ENCODE measurements at places on chromosomes 2 and 18.

- no peak for DNase-seq
Observed at GRCh38 chr2:50514901-50515300, 517.0 kb downstream of the NRXN1 start.

DNA sequence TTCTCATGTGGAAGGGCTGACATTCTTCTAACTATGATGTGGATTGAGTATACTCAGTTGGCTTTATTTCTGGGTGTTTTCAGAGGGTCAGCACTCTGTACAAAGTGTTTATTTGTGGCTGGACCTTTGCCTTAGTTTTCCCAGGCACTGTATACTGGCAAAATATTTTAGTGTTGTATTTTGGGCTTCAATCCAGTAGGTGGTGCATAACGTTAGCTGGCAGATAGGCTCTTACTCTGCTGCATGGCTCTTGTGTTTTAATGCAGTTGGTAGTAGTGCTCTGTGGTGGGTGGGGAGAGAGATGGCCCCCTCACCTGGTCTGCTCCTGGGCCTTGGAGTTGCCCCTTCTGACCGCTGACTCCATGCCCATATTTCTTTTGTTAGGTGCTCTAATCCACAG is 75.6 kb upstream of the REG3A start:
- DNase-seq, result no peak

DNA sequence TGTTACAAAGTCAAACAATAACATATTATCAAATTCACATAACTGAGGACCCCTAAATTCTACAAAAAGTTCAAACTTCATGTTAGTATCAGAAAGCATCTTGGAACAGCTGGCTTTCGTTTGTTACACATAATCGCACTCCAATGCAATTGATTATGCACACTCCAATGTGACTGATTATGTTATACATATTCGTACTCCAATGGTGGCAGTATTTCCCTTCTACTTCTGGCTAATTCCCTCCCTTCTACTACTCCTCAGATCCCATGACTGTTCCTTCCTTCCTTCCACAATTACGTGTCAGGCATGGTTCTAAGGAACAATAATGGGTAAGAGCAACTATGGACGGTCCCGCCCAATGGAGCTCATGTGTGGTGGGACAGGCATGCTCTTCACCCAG is 137.1 kb upstream of the CCDC150 start:
- no peak for DNase-seq

DNA sequence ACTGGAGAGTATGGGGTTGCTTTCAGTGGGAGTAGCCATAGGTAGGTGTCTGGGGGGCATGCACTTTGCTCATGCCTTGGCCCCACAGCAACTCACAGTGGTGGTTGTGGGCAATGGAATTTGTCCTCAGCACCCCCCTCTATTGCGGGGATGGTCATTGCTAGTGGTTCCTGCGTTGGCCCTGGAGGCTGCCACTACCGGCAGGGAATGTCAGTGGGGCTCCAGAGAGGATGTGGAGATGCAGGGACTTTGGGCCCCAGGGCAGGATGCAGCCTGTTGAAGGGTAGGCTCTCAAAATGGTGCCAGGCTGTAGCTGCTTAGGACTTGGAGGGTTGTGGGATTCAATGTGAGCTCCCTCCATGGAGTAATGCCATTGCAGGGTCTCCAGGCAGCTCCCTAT is 125.0 kb downstream of the XRCC5 start:
- DNase-seq, result no peak

DNA sequence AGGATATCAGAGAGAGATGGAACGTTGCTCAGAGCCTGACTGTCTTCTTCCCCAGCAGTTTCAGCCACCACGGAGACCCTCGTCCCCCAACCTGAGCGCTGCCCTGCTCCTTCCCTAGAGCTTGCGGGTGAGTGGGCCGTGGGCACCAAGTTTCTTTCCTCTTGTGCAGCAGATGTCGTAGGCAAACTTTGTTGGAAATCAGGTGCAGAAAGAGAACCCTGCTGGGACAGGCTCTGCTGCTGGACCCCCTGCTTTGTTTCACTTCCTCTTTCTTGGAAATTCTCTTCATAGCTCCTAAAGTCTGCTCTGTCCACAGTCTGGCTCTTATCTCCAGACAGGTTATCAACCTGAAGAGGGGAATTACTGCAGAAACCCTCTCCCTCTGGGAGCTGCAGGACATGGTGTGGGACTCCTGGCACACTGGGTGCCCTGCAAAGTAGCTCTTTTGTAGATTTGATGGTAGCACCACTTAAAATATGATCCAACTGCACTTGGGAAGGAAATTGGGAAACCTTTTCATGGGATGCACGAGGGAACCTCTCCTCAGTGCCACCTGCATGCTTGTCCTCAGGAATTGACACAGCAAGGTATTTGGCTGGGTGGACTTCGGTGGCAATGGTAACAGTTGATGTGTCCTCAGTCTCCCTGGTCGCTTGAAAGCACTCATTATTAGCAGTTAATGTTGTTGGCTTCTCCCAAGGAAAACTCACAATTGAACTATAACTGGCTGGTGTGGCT is 92.2 kb downstream of the ALPK2 start:
- DNase-seq, result no peak

GRCh38 chr18:51196811-51197660 is 445 bp downstream of the MEX3C start:
- no peak for DNase-seq

DNA sequence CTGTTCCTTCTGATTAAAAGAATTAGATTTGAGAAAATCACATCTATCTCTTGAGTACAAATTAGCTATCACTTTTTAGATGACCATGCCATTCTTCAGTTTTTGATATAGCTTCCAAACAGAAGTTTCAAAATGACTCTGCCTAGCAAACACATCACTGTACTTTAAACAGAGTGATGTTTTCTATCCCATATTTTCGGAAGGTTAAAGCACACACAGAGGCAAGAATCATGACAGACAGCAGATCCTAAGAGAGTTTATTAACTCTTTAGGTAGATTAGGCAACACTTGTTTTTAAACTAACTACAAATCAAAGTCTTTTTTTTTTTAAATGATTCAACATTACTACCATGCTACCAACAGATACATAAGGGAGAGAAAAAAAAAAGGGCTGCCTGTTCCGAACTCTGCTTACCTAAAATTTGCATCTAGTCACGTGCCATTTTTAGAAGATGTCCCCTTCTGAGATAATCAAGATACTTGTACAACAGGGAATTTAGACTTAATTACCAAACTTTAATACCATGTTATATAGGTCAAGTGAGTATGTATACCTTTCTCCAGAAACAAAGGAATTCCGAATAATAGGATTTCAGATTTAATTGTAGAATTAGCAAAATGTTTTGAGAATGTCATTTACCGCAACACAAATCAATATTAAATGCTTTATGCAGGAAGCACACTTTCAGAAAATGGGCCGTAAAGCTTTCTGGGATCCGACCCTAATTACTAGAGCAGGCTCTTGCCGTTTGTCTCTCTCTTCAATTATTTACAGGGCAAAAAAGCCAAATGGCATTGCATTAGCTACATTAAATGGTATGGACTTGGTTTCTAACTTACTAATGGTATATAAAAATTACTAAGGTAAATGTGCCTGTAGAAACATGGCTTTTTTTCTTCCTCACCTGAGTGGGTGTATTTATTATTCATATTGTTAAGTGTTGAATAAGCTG is 2.6 kb downstream of the RBMS1 start:
- no peak for DNase-seq

GRCh38 chr18:55488473-55488872 is 99.5 kb downstream of the TCF4 start:
- no peak for DNase-seq

GRCh38 chr2:164620873-164621763 is at the start of gene GRB14:
TSS of gene GRB14 (minus strand) at chr2:164621482. CDS start at chr2:164621309, 173 bp downstream.
- DNase-seq, result no peak

GRCh38 chr2:73239776-73240175 is 5.7 kb downstream of the CCT7 start:
- DNase-seq, result no peak

DNA sequence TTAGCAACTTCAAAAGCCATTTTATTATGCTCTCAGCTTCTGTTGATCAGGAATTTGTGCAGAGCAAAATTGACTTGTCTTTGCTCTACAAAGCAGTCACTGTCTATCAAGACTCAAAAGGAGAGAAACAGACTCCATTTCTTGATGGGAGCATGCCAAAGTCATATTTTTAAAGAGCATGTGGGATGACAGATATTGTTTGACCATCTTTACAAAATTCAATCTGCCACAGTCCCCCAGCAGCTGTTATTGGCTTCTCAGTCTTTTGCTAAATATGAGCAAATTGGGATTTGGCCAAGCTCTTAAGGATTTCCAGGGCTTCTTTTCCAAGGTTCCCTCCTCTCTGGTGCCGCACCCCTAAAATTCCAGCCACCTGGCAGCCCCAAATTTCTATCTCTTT is 67.9 kb downstream of the TEX51 start:
- DNase-seq, result no peak

DNA sequence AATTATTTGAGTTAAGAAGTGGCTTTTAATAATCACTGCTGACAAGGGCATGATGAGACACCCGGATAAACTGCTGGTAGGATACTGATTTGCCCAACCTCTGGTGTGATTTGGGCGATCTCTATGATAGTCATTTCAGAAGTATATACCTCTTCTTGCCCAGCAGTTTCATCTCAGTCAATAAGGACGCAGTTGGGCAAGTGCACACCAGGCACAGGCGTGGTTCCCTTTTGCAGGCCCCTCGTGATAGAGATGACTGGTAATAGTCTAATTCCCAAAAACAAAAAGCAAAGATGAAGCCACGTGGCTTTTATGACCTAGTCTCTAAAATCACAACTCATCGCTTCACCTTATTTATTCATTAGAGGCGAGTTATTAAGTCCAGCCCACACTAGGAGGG is 246.4 kb downstream of the PRKCE start:
- DNase-seq, result no peak

Measured in AG09309 (cell line).